ENCODE measurements at places on chromosomes 11 and 22. TPM values are rescaled to one million over a fixed set of nuclear protein-coding genes. Genes with fewer than 3 reads are reported as not detected.
A peak's percentile ranks its signal among the peaks of the same experiment; 100 is the strongest.

GGTLC2 gene
- not detected for total RNA-seq

SLC35F2 gene
- 43.9 TPM for total RNA-seq

GRCh38 chr11:96199563-96200025, 143.4 kb downstream of the MAML2 start:
- peak; percentile 95 for DNase-seq

HSPB2 gene
- total RNA-seq = not detected

ST14 gene
- total RNA-seq = under 0.01 TPM

- peak; percentile 73 for DNase-seq
Observed at GRCh38 chr11:132770829-132771530, 761.3 kb downstream of the OPCML start.

GLYATL1 gene
- not detected for total RNA-seq

CHORDC1 gene
- total RNA-seq = 23.4 TPM

GRCh38 chr11:57275582-57275981, 38.5 kb upstream of the APLNR start:
- peak; percentile 53 for DNase-seq

DNA sequence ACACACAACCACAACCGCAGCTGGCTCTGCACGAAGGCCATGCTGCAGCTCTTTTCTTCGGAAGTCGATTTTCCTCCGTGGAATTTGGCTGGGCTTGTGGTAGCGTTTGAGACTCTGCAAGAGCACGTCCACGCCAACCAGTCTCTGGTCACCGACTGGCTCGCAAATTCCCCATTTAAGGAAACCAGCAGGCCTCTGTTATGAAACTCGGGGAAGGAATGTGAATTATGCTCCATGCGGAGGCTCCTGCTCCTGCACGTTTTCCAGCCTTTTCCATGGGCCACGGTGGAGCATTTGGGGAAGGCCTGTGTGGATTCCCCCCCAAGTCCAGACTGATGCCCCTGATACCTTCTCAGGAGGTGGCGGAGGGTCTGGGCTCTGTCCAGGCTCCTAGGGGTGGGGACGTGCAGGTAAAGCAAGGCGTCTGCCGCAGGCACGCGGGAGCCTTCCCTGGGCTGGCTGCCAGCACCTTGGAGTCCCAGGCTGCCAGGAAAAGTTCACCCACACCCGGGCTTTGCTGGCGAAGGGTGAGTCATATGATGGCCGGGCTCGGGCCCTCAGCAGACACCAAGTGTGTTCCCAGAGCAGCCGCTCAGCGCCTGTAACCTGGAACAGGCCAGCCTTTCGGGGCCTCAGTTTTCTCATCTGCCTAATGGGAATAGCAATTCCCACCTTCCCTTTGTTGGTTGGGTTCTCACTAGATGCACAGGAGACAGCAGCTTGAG, 41.9 kb downstream of the LRP5 start:
- DNase-seq = no peak
